ENCODE measurements at places on chromosomes 6 and 20.

- DNase-seq: peak; percentile 18
Observed at GRCh38 chr6:129662980-129663431, 47.0 kb downstream of the ARHGAP18 start.

- DNase-seq: no peak
Observed at GRCh38 chr20:18263723-18264122, 24.6 kb upstream of the ZNF133 start.

DNA sequence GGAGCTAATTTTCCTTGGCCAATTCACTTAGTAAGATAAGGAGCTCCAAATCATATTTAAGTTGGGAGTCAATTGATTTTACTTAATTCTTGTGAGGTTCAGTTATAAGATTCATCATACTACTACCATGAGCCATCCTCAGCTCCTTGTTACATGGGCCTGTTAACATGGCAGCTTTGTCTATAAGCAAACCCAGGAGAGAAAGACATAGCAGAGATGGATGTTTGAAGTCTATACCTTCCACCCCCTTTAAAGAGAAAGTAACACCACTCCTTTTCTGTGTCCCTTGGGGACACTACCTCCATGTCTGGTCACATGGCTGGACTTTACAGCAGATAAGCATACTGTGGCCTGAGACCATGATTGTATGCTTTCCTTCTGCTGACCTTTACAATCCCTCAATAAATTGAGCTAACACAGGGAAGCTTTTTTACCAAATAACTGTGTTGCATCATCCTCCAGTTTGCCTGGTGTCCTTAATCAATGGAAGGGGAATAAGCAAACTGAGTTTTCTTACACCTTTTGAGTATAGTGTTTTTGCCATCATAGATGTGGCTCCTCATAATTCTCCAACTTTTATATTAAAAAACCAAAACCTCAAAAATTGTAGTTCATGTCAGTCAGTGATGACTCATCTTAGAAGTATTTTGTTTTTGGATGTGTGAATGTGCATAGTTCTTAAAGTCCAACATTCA is 9.8 kb upstream of the ZNFX1 start:
- peak; percentile 80 for DNase-seq

- DNase-seq: peak; percentile 73
Observed at GRCh38 chr6:155418017-155418761, 37.5 kb downstream of the NOX3 start.

DNA sequence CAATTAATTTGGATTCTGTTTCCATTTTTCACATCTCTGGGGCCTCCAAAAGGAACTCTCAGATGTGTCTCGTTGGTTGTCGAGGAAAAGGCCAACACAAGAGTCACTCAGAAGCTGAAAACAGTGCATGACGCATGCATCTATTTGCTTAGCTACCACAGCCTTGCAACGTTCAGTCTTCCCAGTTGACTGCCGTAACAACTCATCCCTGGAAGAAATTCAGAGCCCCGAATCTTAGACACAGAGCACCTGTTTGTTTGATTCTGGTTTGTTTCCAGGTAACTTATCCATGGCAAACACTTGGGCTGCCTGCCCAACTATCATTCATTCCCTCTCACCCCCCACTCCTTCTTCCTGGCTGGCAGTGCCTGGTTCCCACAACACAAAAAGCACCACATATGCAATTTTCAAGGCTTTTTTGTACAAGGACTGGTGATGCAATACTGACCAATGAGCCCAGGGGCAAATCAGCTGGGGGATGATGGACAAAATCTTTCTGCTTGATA is 60.5 kb downstream of the ZMYND8 start:
- no peak for DNase-seq

- DNase-seq: no peak
Observed at GRCh38 chr20:60100780-60101179, 142.6 kb downstream of the CDH26 start.

DNA sequence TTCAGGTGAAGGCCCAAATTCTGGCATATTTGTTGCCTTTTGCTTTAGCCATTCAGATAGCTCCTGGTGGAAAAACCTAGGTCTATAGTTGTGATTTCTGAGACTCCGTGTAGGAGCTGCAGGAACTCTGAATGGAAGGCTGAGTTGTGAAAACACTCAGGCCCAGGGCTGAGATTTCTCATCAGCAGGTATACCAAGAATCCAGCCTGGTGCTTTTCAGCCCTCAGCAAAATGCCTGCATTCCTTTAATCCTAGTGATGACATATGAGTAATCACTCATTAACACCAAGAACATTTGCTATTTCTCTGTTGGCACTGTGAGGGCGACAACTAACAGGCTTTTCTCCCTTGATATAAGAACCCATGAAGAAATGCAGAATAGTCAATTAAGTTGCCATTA is 546.1 kb upstream of the MAN1A1 start:
- no peak for DNase-seq

DNA sequence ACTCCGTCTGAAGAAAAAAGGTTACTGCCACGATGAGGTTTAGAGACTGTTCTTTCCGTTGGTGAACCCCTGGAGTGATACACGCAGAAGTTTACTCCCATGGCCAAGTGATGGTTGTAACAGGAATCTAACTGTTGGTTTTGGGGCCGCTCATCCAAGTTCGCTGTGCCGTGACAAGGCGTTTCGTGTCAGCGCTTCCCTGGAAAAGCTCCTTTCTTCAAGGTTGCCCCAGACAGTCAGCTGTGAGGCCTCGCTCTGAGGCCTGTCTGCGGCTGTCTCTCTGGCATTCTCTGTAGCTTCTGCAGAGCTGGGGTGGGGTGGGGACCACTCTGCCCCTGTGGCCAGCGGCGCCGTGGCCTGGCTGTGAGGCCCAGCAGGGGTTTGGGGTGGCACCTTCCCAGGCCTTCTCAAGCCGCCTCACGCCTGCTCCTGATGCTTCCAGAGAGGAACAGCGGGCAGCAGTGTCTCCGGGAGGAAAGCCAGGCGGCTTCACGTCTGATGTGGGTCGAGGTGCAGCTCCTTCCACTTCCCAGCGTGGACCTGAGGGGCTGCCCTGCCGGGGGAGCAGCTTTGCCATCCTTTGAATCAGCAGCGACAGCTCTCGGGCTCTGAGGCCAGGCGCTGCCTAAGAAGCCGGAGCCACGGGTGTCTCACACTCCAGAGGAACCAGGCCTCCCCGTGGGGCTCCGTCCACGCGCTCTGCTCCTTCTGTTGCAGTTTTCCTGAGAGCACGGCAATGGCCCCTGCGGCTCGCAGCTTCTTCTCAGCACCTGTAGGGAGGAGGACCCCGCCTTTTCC is 76.2 kb downstream of the SMOC2 start:
- no peak for DNase-seq

All from EH (cell line).